ENCODE measurements at places on chromosomes 6 and 20.

DNA sequence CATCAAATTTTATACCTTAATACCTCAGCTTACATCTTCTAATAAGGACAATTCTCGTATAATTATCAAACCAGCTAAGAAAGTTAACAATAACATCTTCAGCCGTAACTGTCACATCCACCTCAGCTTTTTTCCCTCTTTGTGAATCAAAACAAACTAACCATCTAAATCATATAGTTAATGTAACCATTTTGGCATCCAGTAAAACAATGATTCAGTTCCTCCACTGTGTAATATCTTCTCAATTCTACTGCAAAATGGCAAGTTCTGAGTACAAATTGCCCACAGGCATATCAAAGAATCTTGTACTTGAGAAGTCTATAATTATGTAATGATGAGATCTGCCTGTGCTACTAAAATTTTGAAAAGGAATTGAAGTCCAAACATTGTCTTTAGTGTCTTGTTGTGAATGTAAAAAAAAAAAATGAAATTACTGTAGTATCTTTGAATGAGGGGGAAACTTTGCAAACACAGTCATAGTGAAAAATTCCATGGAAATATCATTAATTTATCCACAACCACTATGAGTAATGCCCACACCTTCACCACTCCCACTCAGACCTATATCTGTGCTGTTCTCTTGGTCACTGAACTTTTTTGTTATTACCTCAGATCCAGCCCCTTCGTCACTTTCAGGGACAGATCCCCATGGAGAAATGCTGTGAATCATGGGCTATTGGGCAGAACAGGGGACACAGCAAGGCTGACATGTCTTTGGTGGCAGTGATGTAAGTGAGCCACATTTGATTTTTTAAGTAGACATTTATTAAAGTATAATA, 178.6 kb upstream of the RAB32 start:
- no peak for DNase-seq

DNA sequence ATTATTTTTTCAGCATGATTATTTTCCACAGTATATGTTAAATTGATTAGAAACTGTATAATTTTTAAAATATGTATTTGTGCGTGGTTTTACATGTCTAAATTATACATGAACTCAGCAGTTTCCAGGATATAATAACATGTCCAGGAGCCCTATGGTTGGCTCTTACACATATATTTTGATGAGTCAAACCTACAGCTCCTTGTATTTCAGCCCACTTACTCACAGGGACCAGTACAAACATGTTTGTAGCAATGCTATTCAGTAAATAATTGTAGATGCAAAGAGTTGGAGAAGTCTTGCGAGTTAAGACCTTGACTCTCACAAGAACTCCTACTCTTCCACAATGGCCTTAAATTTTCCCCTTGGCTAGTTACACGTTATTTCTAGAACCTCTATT, 107.2 kb upstream of the SASH1 start:
- DNase-seq = no peak

GRCh38 chr6:127515234-127515793, 3.8 kb downstream of the MTCL3 start:
- no peak for DNase-seq

GRCh38 chr20:3315136-3315535, 76.1 kb upstream of the SLC4A11 start:
- peak; percentile 22 for DNase-seq

DNA sequence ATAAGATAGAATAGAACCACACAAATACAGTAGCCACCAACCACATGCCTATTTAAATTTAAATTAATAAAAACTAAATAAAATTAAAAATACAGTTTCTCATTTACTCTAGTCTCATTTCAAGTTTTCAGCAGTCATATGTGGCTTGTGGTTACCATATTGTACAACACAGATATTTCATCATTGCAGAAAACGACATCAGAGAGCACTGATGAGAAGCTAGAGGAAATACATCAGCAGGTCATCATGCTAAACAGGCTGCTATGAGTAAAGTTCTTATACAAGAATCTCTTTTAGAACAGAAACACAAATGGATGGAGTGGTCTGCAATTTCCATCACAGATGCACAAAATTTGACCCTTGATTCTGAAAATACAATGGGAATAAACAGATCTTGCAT, 36.6 kb downstream of the TBC1D32 start:
- no peak for DNase-seq

- no peak for DNase-seq
Measured at GRCh38 chr6:35047265-35048011, 93.7 kb downstream of the TCP11 start.

GRCh38 chr6:170172825-170173256, 118.0 kb downstream of the DLL1 start:
- DNase-seq = no peak

DNA sequence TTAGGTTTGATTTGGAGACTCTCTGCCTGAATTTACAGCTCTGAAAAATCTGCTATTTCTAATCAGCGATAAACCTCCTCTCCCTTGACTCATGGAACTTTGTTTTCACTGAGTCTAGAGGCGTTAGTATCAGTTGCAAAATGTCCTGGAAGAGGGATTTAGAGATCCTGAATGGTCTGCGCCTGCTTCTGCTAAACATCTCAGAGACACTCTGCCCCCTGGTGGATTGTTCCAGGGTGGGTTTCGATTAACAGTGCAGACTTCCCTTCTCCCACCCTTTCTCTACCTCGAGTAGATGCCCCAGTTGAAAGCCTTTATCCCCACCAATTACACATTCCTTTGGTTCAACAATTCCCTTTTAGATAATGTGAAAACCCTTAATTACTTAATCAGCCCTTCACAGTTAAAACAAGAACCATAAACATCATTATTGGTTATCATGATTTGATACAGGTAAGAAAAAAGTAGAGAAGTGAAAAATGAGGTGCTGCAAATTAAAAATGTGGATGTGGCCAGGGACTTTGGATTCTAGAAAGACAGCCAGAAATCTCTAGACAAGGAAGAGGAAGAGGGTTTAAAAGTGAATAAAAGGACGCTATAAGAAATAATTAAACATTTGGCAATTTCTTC, 5.5 kb downstream of the HTR1B start:
- peak; percentile 89 for DNase-seq

Data from M059J (cell line).